ENCODE measurements at places on chromosomes 6 and 20.

DNA sequence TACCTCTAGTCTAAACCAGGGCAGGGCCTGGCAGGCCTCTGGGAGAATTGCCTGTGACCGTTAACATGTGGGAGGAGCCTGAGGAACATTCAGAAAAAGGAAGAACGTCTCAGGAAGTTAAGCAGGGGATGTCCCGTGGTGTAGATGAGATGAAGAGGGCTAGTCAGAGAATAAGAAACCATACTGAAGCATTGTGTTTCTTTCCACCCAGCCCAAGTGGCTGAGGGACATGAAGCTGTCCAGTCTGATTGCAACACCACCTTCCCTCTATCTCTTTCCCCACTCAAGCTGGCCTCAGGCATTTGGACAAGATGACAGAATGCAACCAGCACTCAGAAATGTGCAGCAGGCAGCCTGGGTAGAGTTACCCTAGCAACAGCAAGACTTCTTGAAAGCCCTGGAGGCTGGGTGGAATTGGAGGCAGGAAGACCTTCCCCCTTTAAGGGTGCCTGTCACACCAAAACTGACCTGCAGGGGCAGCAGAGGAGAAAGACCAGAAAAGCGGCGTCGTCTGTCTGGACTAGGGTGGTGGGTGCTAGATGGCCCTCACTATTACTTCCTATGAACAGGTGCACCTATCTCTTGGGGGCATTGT is 186.1 kb downstream of the UNC5CL start:
- no peak for DNase-seq

- DNase-seq = no peak
These were observed 1459.9 kb downstream of the GRIK2 start for GRCh38 chr6:102853249-102853955.

GRCh38 chr6:156694679-156695078 is 82.5 kb upstream of the ARID1B start:
- no peak for DNase-seq

GRCh38 chr6:154842833-154843232 is 109.6 kb downstream of the SCAF8 start:
- DNase-seq = no peak

GRCh38 chr6:43242908-43243663 is at the start of gene TTBK1:
TSS of gene TTBK1 (plus strand) at chr6:43243481. CDS start at chr6:43246661, 3,180 bp downstream.
- no peak for DNase-seq

DNA sequence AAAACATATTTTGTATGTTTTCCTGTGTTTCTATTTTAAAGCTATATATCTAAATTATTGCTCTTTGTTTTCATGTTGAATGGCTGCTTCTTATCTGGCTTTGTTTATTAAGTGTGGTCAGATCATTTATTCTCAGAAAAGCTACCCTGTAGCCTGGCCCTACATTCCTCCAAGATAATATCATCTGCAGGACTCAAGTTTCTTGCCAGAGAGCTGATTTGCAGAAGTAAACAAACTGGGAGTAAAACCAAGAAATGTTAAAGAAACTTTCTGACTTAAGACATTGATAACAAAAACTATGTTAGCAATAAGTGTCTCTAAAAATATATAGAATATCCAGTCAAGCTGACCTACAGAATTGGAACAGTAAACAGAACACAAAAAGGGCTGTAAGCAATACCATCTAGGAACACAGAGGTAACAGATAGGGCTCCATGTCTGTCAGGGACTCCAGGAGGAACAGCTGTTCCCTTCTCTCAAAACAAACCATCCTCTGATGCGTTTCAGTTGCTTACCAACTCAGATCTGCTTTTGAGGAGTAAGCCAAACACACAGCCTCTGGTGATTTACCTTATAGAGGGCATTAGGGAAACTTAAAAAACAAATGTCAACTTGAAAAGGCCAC is 17.5 kb upstream of the CEP85L start:
- no peak for DNase-seq

- no peak for DNase-seq
These were observed 31.8 kb downstream of the RNF146 start for GRCh38 chr6:127298475-127298874.

DNA sequence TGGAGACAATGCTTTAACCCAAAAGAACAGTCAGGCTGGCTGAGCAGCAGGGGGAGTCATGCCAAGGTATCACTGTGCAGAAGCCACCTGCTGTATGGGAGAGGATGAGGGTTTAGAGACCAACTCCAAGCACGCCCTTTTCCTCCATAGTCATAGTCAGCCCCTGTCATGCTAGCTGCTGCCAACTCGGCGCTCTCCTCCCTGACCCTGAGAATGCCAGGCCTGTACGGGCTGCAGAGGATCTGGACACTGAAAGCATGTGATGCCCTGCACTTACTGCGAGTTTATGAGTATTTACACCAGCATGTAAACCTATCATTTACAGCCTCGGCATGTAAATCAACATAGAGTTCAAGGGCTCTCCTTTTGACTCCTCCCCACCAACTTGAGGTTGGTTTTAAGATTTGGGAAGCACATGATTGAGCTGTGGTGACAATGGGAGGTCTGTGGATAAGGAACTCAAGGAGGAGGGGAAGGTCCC is 11.7 kb upstream of the SCUBE3 start:
- DNase-seq = no peak

DNA sequence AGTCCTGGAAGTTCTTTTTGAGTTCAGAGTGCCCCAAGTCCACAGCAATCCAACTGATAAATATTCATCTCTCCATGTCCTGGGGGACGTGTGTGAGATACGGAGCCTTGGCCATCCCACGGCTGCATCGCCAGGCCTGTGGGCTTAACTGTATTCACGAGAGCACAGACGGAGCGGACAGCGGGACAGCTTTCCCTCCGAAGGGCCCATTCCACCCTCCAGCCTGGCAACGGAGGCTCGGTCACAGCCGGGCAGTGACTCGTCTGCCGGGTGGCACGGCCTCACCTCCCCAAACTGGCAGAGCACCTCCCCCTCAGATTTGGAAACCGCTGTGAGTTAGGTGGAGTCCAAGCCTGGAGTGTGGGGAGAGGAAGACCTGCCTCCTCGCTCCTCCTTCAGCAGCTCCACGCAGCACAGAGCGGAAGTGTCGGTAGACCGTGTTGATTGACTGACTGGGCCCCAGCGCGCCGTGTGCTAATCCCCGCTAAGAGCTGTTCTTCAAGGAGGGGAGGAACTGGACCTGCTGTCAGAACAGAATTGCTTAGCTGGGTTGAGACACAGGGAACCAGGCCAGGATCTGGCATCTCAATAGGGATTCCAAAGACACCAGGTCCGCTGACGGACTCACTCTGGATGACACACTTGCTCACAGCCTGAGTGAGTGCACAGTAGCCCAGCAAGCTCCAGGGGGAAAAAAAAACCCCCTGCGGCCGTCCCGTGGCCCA is 10.9 kb downstream of the FOXF2 start:
- no peak for DNase-seq

GRCh38 chr6:128508588-128509296 is 11.7 kb downstream of the PTPRK start:
- DNase-seq = no peak

DNA sequence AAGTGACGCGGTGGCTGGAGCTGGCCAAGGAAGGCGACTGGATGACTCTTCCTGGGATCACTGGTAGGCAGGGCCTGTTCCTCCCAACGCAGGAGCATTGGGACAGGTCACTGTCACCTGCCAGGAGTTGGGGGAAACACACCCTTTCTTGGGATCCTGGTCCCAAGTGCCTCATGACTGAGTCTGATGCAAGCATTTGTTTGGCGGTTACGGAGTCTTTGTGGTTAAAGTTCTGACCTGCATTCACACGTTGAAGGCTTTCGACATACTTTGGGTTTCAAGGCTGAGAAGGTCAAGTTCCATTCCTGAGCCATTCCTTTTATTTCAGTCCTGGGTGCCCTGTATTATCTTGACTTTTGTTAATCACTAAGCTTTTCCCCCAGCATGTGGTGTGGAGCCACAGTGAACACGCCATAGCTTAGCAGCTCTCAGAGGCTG is 6.0 kb downstream of the PNLDC1 start:
- no peak for DNase-seq

GRCh38 chr20:51221791-51222408 is 199.0 kb upstream of the KCNG1 start:
- no peak for DNase-seq

DNA sequence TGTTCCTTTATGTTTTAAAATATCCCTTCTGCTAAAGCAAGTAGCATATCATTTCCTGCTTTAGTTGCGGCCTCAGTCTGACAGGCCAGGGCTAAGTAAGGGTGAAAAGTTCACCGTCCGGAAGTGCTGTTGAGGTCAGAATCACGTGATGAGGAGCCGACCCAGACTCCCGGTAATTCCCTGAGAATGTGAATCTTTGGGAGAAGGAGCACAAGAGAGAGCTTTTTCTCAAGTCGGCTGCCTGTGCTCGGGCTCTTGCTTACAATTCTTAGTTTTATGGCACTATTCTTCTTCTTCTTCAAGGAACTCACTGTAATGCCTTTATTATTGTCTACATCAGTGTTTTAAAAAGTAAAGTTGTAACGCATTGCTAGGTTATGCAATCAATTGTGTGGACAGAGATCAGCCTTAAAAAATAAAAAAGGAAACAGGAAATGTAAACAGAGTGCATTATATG is 309.3 kb downstream of the PRL start:
- no peak for DNase-seq

- no peak for DNase-seq
These were observed 1.9 kb downstream of the EDN1 start for GRCh38 chr6:12291839-12292604.

DNA sequence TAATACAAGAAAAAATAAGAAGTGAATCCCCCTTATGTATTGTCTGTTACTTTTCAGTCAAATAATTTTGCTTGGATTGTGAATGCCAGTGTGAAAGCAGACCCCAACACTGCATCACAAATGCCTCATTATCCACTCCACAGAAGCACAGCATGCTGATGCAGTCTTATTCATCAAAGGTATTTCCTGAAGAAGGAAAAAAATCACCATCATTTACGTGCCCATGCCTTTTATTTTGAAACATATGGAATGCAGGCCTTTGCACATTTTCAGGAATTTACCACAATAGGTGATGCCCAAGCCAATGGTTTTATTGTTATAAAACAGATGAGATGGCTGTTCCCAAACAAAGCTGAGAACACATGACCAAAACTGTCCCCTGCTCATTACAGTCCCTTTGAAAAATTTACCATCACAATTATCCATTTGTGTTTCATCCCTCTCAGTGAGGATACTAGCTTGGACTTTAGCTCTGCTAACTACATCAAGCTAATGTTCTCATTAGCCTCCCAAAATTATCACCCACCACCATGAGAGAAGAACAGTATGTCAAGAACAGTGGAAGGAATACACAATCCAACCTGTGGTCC is 180.6 kb upstream of the HTR1E start:
- no peak for DNase-seq

GRCh38 chr20:63708301-63709148 is 686 bp downstream of the ZGPAT start:
- no peak for DNase-seq

DNA sequence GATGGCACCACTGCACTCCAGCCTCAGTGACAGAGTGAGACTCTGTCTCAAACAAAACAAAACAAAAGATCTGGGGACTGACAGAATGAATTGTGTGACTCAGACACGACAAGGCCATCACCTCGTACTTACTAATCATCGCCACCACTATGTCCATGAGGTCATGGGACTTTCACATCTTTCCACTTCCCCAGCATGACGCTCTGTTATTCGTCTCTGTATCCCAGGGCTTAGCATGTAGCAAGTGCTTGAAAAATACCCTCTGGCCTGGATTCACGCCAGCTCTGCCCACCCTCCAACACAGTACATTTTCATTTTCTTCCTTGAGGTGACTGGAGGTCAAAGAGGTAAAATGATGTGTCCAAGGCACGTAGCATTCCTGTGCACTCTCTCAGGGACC is 27.8 kb downstream of the FGD2 start:
- DNase-seq = no peak

- no peak for DNase-seq
These were observed 18.2 kb downstream of the PHACTR3 start for GRCh38 chr20:59622496-59622895.

DNA sequence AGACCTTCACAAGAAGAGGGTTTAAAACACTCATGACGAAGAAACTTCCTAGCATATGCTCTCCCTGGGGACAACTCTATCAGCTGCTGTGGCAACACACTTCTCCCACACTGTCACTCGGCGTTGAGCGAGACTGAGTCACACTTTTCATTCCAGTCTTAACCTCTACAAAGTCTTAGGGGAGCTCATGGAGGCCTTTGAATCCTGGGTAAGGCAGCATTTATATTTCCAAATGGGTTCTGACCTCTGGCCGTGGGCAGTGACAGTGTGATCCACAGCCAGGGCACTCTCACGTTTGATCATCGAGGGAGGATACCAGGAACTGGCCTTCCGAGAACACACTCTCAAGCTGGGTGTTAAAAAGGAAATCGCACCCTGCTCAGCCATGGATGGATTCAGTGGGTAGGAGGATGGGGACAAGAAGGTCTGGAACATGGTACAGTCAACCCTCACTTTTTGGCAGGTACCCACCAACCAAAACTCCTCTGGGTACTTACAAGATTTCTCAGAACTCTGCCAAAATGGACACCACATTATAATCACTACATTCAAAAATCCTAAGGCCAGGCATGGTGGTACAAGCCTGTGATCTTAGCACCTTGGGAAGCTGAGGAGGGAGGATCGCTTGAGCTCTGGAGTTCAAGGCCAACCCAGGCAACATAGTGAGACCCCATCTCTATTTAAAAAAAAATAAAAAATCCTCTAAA is 19.6 kb downstream of the RRBP1 start:
- DNase-seq = no peak

DNA sequence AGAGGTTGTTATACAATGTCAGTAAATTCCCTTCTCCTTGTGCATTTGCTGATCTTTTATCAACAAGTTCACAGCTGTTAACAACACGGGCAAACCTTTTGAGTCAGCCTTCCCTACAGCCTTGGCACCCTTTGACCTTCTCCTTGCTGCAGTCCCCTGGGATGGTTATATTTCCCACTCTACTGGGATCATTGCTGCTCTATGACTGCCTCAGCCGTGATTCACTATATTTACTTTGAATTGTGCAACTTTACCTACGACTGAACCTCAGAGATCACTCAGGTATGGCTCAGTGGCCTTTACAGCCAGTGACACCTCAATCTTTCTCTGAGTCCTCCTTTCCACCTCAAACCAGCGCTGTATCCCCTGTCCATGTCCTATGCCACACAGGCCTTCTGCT is 1293.3 kb downstream of the EPHA7 start:
- DNase-seq = no peak
